Adrenal gland (tissue), 19 donors: ENCODE measurements at places on chromosomes 5 and 9. TPM values are rescaled to one million over a fixed set of nuclear protein-coding genes. Genes with fewer than 3 reads are reported as not detected.
A peak's percentile ranks its signal among the peaks of the same experiment; 100 is the strongest.

The FAM163B gene
- 2.3 TPM for total RNA-seq

The LYSMD3 gene
- total RNA-seq = 6.8 TPM

The C9orf153 gene
- total RNA-seq = not detected

The SLC6A18 gene
- total RNA-seq = not detected

The SPATA6L gene
- total RNA-seq = 1.2 TPM

The CCNO gene
- total RNA-seq = not detected

The HRH2 gene
- 5.4 TPM for total RNA-seq

The GLRA1 gene
- total RNA-seq = not detected

The GRIA1 gene
- 0.18 TPM for total RNA-seq

The SLC27A6 gene
- total RNA-seq = 29.6 TPM

GRCh38 chr5:178667688-178668087 is 40.8 kb upstream of the CLK4 start:
- DNase-seq = no peak

DNA sequence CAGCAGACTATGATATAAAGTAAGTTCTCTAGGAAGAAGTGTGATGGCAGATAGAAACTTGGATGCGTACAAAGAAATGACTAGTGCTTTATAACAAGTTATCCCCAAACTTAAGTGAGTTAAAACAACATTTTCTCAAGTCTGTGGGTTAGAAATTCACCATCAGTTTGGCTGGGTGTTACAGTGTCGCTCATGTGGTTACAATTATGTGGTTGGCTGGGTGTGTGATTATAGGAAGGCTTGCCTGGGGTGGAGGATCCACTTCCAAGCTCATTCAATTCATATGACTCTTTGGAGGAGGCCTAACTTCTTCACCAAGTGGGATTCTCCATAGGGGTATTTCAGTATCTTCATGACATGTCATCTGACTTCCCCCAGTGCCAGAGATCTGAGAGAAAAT is 10.3 kb upstream of the C9orf40 start:
- no peak for DNase-seq

DNA sequence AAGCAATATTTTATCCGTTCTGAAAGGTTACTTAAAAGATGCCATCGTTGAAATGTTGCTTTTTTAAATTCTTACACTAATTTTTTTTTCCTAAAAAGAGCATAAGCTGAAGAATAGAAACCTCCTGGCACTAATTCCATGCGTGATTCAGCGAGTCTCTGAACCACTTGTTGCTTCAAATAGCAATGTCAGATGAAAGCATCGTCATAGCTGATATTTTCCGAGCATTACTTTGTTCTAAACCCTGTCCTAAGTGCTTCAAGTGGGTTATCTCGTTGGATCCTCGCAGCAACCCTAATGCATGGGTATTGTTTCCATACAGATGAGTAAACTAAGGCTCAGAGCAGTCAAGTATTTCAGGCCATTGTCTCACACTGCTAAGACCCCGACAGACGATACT is 79.7 kb downstream of the CDH6 start:
- no peak for DNase-seq

GRCh38 chr5:180491496-180491895 is 2.7 kb upstream of the CNOT6 start:
- DNase-seq = no peak

DNA sequence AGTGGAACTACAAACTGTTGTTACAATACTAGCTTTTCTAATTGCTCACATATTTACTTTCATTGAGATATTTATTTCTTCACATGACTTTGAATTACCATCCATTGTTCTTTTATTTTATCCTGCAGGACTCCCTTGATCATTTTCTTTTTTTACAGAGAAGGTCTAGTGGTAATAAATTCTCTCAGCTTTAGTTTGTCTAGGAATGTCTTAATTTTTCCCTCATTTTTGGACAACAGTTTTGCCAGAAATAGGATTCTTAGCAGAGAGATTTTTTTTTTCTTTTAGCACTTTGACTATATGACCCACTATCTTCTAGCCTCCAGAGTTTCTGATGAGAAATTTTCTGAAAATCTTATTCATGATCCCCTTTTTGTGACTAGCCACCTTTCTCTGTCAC is 47.3 kb upstream of the STARD4 start:
- DNase-seq = no peak

- no peak for DNase-seq
Measured at GRCh38 chr5:80569086-80569960, 757 bp downstream of the ANKRD34B start.

GRCh38 chr5:54883374-54884194 is 101.8 kb downstream of the ESM1 start:
- peak; percentile 41 for DNase-seq

DNA sequence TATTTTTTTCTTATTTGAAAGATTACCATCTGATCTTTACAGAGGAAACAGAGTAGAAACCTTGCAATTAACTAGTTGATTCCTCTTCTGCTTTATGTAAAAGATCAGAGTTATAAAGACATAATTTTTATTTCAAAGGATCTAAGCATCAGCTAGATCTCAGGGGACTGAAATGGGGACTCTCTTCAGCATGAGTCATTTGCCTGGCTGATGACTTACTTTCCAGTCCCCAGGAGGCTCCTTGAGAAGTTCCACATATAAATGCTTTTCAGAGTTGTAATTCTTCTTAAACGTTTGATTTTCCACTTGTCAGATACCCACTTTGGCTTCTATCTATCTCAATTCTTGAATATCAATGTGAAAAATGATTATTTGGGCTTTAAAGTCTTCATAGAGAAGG is 389.4 kb downstream of the RAB3C start:
- DNase-seq = no peak

DNA sequence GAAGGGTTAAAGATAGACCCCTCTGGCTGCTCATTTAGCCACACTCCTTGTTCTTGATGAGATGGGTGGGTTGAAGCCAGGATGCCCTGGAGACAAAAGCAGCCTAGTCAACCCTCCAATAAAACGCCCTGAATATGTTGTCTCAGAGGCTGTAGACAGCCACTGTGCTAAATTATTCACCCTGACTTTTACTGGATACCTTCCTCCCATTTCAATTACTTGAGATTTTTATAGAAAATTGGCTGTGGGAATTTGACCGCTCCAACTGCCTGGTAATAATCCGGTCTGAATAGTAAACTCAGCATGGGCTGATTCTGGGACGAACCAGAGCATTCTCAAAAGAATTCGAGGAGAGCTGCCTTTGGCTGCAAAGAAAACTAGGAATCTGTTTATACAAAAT is 104.2 kb downstream of the SNX18 start:
- DNase-seq = no peak

- DNase-seq = no peak
Measured at GRCh38 chr5:173101245-173101644, 43.1 kb upstream of the BNIP1 start.

DNA sequence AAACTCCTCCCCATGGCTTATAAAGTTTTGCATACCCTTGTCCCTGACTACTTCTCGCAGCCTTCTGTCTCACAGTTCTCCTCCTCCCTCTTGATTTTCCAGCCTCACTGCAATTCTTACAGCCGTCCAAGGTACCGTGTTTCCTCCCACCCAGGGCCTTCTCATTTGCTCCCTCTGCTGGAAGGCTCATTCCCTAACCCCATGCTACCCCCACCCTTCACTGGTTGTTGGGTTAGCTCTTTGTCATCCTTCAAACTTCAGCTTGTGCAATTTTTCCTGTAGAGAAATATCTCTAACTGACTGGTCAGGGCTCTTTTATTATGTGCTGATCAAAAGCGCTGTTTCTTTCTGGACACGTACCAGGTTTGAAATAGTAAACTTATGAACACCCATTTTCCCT is 329.2 kb downstream of the EBF1 start:
- peak; percentile 6 for DNase-seq

DNA sequence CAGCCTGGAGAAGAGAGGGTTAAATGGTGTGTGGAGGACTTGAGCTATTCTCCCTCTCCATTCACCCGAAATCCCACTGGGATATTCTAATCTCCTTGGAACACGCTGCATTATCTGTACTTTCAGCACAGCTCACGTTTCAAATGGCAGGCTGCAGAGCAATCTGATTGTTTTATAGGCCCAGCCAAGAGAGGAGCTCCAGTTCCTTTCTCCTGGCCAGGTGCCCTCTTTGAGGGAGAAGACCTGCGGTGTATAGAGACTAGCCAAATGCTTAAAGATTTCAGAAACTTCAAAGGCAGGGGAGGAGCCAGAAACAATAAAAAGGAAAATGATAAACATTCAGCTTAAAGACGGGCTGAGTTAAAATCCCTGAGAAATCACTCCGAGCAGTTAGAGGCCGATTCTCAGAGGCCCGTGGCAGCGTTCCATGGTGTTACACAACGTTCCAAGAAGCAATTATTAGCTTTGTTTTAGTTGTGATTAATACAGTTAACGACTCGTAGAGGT is 564.0 kb upstream of the KLF4 start:
- DNase-seq = peak; percentile 73
